Urinary bladder (tissue), 4 donors: ENCODE measurements at places on chromosomes 1 and 21. TPM values are rescaled to one million over a fixed set of nuclear protein-coding genes. Genes with fewer than 3 reads are reported as not detected.

The IFNGR2 gene
- total RNA-seq = 71.9 TPM

GRCh38 chr1:185487026-185487425, 170.0 kb upstream of the IVNS1ABP start:
- no peak for DNase-seq

- DNase-seq = no peak
Measured at GRCh38 chr1:54326543-54327385, 79.4 kb downstream of the SSBP3 start.

GRCh38 chr1:152451254-152451653, 37.2 kb upstream of the CRNN start:
- no peak for DNase-seq

DNA sequence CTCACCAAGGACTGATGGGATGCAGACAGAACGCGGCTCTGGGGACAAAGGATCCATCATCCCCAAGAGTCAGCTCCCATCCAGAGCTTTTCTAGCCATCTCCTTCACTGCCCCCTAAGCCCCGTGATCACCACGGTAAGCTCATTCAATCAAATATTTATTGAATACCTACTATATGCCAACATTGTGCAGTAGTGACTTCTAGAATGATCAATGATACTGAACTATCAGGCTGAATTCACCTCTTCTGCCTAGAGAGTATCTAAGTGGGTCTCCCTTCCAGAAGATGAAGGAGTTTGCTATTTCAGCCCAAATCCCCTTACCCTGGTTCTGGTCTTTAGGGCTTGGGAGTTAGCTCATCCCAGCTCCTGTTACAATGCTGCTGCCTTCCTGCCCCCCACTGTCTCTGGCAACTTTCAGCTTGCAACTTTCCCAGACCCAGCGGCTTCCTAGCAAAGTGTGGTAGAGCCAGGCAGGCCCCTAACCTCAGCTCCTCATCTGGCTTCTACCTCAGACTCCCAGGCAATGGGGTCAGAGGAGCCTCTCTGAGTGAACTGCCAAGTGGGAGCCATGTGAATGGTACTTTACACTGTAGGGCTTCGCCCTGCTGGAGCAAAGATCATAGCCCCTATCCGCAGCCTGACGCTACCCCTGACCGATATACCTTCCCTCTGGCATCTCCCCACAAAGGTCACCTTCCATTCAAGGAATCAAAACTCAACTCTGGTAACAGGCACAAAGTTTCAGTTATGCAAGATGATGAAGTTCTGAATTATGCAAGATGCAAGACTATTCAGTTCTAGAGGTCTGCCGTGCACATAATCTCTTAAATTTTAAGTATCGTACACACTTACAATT, 20.9 kb downstream of the TMEM53 start:
- DNase-seq = no peak

GRCh38 chr1:87077959-87078639, 163.7 kb downstream of the HS2ST1 start:
- DNase-seq = no peak

- no peak for DNase-seq
Measured at GRCh38 chr1:214660190-214660589, 57.2 kb downstream of the CENPF start.
